Endothelial cell of umbilical vein (primary cell): ENCODE measurements at places on chromosomes 4 and X. TPM values are rescaled to one million over a fixed set of nuclear protein-coding genes. Genes with fewer than 3 reads are reported as not detected.

The CXorf49 gene
- not detected in 2 replicates for total RNA-seq

The GATA1 gene
- total RNA-seq, result not detected in 2 replicates

The ZNF595 gene
- 9.7 and 11.1 TPM in 2 replicates for total RNA-seq

The PLXNB3 gene
- 29.7 and 31.4 TPM in 2 replicates for total RNA-seq

The VCX gene
- total RNA-seq, result not detected in 2 replicates

The CT45A3 gene
- not detected in 2 replicates for total RNA-seq

The UCP1 gene
- not detected in 2 replicates for total RNA-seq

The INTS12 gene
- total RNA-seq, result 19.5 and 19.7 TPM in 2 replicates

The PCDH7 gene
- 16.6 and 21.0 TPM in 2 replicates for total RNA-seq

The CFAP47 gene
- not detected in 2 replicates for total RNA-seq

The DCAF4L1 gene
- total RNA-seq, result 0.15 and 0.16 TPM in 2 replicates

The PCDH19 gene
- 1.2 and 4.3 TPM in 2 replicates for total RNA-seq

The PPP2R2C gene
- 0.09 TPM in 2 replicates for total RNA-seq

The OCIAD2 gene
- 99.0 and 123 TPM in 2 replicates for total RNA-seq
